ENCODE measurements at places on chromosomes 6 and 20. TPM values are rescaled to one million over a fixed set of nuclear protein-coding genes. Genes with fewer than 3 reads are reported as not detected.
A peak's percentile ranks its signal among the peaks of the same experiment; 100 is the strongest.

PLCB4 gene
- 14.0 TPM for total RNA-seq

GRCh38 chr6:21469213-21469612, 124.3 kb upstream of the SOX4 start:
- H3K4me1 ChIP-seq: peaks cover 12% of the 10 kb centered on the region
- no peak for DNase-seq
- H3K27ac ChIP-seq: no peak overlapping the region

GRCh38 chr6:5671601-5672559, 334.8 kb downstream of the NRN1 start:
- H3K4me1 ChIP-seq: peaks cover 22% of the 10 kb centered on the region
- no peak overlapping the region for H3K4me3 ChIP-seq
- H3K36me3 ChIP-seq: no peaks in the 10 kb centered on the region
- no peak for DNase-seq

USP49 gene
- 12.0 TPM for total RNA-seq

GRCh38 chr6:115612796-115613479, 447.8 kb downstream of the FRK start:
- no peak overlapping the region for H3K4me3 ChIP-seq
- no peaks in the 10 kb centered on the region for H3K27me3 ChIP-seq
- no peak overlapping the region for H3K27ac ChIP-seq
- no peak for DNase-seq

GRCh38 chr6:8543714-8544113, 108.4 kb upstream of the SLC35B3 start:
- no peak for DNase-seq
- peaks cover 9% of the 10 kb centered on the region for H3K36me3 ChIP-seq
- H3K27ac ChIP-seq: no peak overlapping the region
- H3K27me3 ChIP-seq: no peaks in the 10 kb centered on the region
- peaks cover 16% of the 10 kb centered on the region for H3K4me1 ChIP-seq

MCHR2 gene
- not detected for total RNA-seq

DNA sequence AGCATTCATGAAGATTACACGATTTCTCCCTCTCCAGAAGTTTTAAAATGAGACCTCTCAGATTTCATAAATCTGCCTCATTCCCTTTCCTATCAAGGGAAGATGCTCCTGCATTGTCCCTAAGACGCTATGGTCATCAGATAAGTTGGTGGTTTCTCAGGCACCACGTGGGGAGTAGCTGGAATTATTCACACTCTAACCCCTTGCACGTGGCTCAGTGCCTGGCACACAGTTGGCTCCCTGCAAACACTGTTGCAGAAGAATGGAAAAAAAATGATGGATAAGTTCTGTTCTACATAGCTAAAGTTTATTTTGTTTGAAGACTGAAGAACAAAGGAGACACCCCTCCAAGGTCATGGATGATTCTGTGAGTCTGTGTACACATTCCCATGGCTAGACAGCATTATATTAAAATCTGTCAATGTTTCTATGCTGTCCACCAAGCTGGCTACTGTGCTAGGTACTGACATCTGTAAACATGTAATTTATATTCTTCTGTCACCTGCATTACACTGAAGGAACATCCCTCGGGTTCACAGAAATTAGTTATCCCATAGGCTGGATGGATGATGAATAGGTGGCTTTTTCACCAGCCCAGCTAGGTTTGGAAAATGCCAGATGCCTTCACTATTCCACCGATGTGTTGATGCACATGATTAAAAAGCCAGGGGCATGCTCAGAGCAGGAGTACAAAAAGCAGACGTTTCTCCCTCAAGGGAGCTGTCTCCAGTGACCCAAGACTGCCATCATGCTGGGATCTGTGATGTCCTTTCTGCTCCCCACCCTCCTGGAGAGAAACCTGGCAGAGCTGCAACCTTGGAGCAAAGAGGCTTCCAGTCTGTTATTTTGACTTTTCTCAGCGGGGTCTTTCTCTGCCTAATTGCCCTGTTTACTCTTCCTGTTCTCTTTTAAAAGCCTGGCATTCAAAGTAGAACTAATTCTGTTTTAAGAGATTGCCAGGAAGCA, 610.5 kb downstream of the UTRN start:
- H3K27ac ChIP-seq: no peak overlapping the region
- DNase-seq: no peak
- H3K4me3 ChIP-seq: no peak overlapping the region
- H3K4me1 ChIP-seq: peaks cover 16% of the 10 kb centered on the region

RSPO4 gene
- total RNA-seq: 8.9 TPM

DNA sequence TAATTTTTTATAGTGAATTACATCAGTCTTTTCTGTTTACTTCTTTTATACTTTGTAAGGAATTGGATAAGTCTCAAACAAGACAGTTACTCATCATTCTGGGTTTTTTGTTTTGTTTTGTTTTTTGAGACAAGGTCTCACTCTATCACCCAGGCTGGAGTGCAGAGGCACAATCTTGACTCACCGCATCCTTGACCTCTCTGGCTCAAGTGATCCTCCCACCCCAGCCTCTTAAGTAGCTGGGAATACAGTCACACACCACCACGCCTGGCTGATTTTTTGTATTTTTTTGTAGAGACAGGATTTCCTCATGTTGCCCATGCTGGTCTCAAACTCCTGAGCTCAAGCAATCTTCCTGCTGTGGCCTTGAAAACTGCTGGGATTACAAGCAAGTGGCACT, 524.3 kb downstream of the EYS start:
- H3K27ac ChIP-seq: no peak overlapping the region
- DNase-seq: no peak
- H3K27me3 ChIP-seq: no peaks in the 10 kb centered on the region

GRCh38 chr20:46983466-46983865, 88.8 kb downstream of the EYA2 start:
- H3K4me3 ChIP-seq: no peak overlapping the region
- H3K4me1 ChIP-seq: peaks cover 14% of the 10 kb centered on the region
- no peak overlapping the region for H3K27ac ChIP-seq
- H3K36me3 ChIP-seq: peaks cover 15% of the 10 kb centered on the region

RIMS1 gene
- 6.0 TPM for total RNA-seq

GRCh38 chr20:19958219-19958618, 58.9 kb upstream of the NAA20 start:
- no peaks in the 10 kb centered on the region for H3K27me3 ChIP-seq
- H3K36me3 ChIP-seq: peaks cover 39% of the 10 kb centered on the region
- DNase-seq: no peak
- H3K4me3 ChIP-seq: no peak overlapping the region
- peak overlapping the region; percentile 43 for H3K27ac ChIP-seq
- H3K4me1 ChIP-seq: peaks cover 7% of the 10 kb centered on the region

DNA sequence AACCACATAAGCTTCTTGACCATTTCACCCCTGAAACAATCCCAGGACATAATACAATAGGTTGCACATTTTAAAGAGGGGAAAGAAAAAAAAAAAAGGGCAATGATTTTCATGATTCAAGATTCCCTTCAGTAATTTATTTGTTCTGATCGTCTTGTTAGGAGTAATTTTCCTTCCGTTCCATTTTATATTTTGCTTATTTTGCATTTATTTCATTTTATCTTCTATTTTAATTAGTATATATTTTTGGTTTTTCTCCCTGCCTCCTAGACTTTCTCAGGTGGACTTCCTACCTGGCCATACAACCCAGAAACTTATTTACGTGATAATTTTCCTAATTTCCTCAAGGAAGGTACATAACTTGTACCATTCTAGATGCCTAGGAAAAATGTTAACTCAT, 32.6 kb downstream of the FBXO5 start:
- H3K36me3 ChIP-seq: no peaks in the 10 kb centered on the region
- H3K4me1 ChIP-seq: no peaks in the 10 kb centered on the region
- H3K27me3 ChIP-seq: peaks cover 7% of the 10 kb centered on the region
- H3K27ac ChIP-seq: no peak overlapping the region
- DNase-seq: no peak

PPIL6 gene
- 4.8 TPM for total RNA-seq
